ENCODE measurements at places on chromosomes 12 and 14.

GRCh38 chr12:19712041-19712440, 272.7 kb downstream of the AEBP2 start:
- DNase-seq, result no peak

DNA sequence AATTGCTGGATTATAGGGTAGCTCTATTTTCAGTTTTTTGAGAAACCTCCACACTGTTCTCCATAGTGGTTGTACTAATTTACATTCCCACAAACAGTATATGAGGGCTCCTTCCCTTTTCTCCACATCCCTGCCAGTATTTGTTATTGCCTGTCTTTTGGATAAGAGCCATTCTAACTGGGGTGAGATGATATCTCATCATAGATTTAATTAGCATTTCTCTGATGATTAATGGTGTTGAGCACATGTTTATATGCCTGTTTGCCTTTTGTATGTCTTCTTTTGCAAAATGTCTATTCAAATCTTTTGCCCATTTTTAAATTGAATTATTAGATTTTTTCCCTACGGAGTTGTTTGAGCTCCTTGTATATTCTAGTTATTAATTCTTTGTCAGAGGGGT, 385.3 kb downstream of the CCER1 start:
- no peak for DNase-seq

GRCh38 chr14:85332401-85332800, 197.5 kb upstream of the FLRT2 start:
- DNase-seq, result no peak

DNA sequence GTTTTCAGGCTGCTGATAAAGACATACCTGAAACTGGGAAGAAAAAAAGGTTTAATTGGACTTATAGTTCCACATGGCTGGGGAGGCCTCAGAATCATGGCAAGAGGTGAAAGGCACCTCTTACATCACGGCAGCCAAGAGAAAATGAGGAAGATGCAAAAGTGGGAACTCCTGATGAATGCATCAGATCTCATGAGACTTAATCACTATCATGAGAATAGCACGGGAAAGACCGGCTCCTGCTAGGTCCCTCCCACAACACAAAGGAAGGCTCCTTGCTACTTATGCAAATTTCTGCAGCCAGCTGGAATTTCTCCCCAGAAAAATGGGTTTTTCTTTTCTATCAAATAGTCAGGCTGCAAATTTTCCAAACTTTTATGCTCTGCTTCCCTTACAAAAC, 174.1 kb upstream of the RMST start:
- no peak for DNase-seq

DNA sequence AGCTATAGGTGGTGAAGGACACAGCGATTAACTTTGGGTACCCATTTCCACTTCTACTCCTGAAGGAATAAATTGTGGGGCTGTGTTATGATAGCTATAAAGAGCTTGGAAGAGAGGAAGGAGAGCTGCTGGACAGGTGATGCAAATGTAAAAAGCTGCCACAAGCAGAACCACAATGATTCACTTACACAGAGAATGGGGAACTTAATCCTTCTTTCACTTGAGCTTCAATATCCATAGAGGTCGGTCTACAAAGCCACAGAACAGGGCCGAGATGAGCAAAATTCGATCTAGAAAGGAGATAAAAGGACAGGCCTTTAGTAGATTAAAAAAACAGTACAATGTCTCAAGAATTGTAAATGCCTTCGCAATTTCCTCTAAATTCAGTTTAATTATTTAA, 831.1 kb downstream of the LRFN5 start:
- DNase-seq, result no peak

GRCh38 chr12:4379405-4379804, at the start of gene FGF23:
Gene FGF23, minus strand, starts transcription at chr12:4379712. Its CDS starts 130 bp downstream, at chr12:4379582.
- no peak for DNase-seq

DNA sequence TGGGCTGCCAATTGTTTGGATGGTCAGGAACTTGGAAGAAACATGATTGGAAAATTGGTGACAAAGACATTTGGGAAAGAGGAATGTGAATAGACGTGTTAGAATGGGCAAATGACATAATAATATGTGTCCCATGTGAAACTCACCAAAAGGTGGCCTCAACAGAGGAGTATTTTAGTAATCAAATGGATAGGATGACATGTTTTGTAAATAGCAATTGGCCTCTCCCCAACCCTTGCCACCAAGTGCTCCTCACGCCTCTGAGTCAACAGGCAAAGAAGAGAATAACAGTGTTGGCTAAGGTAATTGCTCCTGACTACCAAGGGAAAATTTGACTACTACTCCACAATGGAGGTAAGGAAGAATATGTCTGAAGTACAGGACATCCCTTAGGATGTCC, 81.4 kb downstream of the ATXN7L3B start:
- DNase-seq, result no peak

DNA sequence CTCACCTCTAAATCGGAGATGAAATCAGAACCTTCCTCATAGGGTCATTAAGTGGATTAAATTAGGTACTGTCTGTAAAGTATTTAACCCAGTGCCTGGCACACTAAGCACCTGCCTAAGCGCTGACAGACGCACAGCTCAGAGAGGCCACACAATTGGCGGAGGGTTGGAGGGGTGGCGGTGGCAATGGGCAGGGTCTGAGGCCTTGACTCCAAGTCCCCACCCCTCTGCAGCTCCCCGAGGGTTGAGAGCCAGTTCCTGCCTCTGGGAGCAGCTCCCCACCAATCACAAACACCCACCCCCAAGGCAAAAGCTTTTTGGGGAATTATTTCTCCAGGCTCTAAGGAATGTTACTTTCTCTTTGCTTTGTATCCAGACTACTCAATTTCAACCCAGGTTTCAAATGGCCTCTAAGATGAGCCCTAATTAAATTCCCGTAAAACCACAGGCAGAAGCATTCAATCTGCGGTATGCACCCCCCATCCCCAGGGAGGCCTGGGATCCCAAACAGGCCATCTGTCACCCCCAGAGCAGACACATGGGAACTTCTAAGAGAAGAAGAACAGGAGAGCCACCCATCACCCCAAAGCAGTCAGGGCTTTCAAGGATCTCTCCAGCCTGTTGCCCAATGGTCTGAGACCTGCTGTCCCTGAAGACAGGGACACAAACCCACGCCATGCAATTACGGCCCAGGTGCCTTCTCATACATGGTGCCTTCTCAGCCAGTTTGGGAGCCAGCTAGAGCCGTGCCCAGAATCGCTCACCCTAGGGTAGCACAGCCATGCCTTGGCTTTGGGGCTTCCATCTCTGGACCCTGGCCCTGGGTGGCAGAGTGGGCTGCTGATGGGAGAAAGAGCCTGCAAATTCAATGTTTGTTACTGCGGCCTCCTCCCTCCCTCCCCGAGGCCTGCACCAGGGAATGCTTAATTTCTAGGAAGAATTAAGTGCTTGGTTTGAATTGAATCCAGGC, 66.1 kb downstream of the CHGA start:
- DNase-seq, result no peak

DNA sequence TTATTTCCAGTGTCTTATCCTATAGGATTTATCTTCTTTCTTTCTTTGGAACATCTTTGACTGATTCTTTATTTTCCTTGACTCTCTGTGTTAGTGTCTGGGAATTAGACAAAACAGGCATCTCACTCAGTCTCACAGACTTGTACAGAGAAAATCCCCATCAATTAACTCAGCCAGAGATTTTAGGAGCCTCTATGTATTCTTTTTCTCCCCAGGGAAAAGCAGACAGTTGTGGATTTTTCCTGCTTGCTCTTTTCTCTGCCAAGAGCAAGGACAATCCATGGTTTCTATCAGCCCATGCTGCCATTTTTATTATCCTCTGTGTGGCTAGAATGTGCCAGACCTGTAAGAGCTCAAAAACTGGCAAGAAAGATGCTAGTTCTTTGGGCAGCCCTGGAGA, 595.1 kb downstream of the SNAPC1 start:
- no peak for DNase-seq

GRCh38 chr12:130765186-130765659, 49.1 kb upstream of the RIMBP2 start:
- no peak for DNase-seq
